ENCODE measurements at places on chromosomes 5 and 9.

- ATAC-seq, result no peak
Observed at GRCh38 chr5:17340819-17341218, 123.4 kb downstream of the BASP1 start.

GRCh38 chr5:53784596-53784995 is 224.2 kb downstream of the NDUFS4 start:
- no peak for ATAC-seq

- no peak for ATAC-seq
Observed at GRCh38 chr9:112224401-112225289, 49.5 kb upstream of the SUSD1 start.

DNA sequence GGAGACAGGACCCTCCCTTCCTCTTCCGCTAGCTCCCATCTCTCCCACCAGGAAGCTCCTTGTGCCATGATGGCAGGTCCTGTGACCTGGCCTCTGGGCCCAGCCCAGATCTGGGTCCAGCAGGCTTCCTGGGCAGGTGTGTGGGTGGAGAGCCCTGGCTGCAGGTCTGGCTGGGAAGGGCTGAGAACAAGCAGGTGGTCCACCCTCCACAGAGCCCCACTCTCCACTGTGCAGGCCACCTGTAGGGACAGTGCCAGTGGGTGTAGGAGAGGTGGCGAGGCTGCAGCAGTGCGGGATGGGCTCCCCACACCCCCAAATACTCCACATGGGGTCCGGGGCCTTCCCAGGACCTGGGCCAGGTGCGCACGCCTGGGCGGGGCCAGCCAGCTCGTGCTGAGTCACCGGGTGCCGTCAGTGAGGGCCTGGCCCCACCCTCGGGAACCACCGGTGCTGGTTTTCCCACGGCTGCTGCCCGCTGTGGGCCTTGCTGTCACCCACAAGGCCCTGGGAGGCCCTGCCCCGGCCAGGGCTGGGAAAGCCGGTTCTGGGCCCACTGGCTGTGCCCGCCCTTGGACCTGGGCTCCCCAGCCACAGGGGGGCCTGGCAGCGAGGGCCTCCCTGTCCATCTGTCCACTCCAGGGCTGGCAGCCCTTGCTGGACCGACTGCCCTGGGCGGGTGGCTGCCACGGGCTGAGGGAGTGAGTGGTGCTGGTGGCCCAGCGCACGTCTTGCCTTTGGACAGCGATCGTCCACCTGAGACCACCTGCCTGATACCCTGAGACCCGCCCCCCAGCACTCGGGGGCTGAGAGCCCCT is 9.3 kb upstream of the NRARP start:
- no peak for ATAC-seq

DNA sequence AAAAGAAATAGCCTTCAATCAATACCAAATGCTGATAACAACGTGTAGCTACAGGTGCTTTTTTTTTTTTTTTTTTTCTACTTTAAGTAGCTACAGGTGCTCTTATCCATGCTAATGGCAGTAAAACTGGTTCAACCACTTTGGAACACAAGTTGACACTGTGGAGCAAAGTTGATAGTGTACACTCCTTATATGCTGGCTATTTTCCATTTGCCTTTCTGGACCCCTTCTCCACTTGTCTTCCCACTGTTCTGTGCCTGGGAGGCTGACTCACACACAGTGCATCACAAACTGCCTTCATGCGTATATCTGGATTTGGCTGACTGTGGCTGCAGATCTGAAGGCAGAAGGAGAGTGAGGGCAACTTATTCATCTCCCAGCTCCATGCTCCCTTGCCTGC is 247.9 kb downstream of the MSX2 start:
- ATAC-seq, result no peak

- ATAC-seq, result no peak
Observed at GRCh38 chr9:133691191-133691590, 47.0 kb downstream of the SARDH start.
